ENCODE measurements at places on chromosomes 11 and 22.

DNA sequence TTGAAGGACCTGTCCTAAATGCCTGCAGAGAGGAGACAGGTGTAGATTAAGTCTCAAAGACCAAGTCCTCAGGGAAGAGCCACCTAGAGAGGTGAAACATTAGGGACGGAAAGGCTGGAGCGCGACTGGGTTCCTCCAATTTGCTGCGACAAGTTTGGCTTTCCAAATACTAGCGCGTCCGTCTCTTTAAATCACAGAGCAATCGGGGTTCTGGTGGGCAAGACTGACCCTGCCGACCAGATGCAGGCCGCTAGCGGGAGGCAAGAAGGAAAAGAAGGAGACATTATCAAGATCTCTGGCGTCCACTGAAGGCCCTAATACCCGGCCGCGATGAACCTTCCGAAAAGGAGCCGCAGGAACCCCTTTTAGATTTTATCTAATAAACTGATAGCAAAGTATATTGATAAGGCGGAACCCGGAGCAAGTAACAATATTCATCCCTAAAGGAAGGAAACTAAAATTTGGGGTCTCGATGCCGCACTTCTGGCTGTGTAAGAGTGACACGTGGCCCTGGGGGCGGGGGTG is 128.2 kb upstream of the C11orf58 start:
- DNase-seq, result no peak

- peak; percentile 48 for DNase-seq
These were observed 57.5 kb downstream of the MYEOV start for GRCh38 chr11:69351460-69351859.

DNA sequence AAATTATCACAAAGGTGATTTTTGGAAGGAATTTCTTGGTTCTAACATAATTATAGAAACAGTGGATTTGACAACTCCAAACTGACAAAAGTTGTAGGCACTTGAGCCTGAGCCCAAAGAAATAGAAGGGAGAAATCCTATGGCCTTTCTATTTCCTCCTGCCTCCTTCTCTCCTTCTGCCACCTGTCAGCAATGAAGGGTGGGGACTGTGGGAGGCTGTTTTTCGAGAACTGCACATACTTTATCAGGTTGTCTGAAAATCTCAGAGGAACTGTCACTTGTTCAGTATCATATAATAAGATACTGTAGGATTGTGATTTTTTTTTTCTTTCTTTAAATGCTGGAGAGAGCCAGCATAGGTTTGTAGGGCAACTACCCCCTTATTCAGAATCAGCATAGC is 187.9 kb upstream of the SESN3 start:
- no peak for DNase-seq

GRCh38 chr22:31977939-31978338 is 33.6 kb downstream of the YWHAH start:
- no peak for DNase-seq

DNA sequence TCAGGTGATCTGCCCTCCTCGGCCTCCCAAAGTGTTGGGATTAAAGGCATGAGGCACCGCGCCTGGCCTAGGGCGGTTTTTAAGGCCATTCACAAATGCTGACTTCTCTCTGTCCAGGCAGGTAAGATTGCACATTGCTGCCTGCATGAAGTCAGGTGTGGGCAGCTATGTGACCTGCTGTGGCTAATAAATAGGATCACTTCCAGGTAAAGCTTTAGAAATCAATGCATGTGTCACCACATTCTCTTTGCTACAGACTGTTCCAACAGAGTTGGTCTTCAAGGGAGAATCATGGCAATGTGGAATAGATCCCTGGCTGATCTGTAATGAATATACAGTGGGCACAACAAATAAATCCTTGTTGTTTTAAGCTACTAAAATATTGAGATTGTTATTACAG is 260.3 kb upstream of the PITPNB start:
- no peak for DNase-seq

GRCh38 chr11:119391275-119391674 is 9.8 kb upstream of the USP2 start:
- no peak for DNase-seq

- no peak for DNase-seq
These were observed 65.4 kb upstream of the NTM start for GRCh38 chr11:131305005-131305404.

- DNase-seq, result no peak
These were observed 120.9 kb upstream of the B3GAT1 start for GRCh38 chr11:134532921-134533421.

DNA sequence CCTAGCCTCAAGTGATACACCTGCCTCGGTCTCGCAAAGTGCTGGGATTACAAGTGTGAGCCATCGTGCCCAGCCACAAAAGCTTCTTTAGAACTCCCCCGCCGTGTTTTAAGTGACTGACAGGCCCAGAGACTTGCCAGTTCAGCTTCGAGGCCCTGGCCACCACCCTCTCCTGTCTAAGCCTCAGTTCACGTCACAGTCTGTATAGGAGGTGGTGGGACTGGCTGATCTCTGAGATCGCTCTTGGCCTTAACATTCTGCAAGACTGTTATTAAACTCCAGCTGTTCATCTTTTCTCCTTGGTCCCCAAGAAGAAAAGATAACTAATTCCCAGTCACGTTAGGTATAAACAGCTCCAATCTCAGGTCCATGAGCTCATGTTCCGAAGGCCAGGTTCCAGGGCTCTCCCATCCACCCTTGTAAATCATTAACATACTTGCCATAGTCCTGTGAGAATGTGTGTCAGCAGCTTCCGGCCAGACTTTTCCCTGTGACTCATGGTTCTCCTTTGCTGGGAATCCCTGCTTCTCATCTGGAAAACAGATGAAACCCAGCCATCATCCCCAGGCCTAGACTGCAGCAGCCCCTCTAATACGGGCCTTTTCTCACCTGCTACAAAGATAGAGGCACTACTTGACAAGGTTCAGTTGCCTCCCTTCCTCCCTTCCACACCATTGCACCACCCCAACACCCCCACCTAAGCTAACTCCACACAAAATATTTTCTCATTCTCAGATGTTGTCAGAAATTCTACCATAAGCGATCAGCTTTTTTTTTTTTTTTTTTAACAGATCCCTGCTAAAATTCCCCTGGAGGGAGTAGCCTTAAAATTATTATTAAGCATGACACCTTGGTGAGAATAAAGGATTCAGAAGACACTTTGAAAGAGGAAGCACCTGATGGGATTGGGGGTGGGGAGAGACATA is 5.6 kb upstream of the KIAA0930 start:
- peak; percentile 99 for DNase-seq

DNA sequence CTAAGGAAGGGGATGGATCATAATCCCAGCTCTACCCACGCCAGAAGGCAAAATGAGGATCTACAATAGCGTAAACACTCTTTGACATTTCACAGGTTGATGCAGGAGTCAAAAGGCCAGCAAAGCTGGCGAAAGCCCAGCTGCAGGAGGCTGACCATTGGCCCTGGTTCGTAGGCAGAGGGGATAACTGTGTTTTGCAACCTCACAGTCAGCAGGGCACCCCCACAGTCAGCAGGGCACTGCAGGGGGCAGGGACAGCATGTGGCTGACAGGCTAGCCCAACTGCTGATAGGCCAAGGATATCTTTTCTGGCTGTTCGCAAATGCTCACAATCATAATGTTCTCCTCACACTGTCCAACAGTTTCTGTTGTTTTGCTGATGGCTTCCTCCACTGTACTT is 372.7 kb downstream of the BUD13 start:
- DNase-seq, result no peak

DNA sequence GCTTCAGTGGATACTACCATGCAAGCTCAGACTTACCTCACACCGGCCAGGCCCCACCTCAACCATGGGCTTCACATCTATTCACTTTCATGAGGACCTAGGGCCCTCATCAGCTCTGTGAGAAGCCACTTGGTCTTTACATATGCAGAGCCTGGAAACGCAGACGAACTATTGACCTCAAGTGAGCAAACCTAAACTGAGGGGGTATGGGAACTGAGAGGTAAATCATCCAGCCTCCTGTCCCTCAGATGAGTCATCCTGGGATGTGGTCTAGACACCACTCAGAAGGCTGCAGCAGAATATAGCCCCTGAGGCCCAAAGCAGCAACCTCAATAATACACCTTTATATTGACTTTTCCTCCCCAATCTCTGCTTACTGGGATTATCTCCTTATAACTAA is 578.0 kb downstream of the INSC start:
- DNase-seq, result peak; percentile 53

GRCh38 chr11:32779136-32779535 is 15.3 kb downstream of the CCDC73 start:
- no peak for DNase-seq

DNA sequence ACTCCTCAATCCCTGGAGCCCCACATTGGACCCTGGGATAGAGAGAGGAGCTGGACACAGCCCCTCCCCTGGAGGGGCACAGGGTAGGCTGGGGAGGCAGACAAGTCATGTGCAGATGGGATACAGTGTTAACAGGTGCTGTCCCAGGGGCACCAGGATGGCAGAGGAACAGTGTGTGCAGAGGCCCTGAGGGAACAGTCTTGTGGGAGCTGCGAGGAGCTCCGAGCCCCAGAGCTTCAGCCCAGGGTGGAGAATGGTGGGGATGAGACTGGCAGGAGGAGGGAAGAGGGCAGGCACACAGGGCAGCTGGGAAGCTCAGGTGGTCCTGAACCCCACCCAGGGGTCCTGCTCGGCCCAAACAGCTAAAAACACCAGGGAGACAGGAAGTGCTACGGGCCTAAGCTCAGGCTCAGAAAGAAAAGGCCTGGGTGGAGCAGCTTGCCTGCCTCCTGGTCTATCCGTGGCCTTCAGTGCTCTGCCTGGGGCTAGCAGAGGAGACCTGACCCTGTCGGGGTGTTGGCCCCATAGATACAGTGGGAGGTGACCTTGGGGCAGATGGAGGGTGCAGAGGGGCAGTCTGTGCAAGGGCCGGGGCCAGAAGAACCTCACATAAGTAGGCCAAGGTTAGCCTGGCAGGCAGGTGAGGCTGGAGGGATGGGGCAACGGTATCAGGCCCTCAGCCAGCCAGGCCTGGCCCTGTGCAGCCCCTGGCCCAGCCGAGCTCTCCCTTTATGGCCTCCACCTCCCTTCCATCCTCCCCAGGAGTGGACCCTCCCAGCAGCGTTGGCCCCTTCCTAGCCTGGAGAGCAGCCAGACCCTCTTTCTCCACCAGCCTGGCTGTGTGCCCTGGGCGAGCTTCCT is 15.4 kb downstream of the CAPN5 start:
- DNase-seq, result no peak

DNA sequence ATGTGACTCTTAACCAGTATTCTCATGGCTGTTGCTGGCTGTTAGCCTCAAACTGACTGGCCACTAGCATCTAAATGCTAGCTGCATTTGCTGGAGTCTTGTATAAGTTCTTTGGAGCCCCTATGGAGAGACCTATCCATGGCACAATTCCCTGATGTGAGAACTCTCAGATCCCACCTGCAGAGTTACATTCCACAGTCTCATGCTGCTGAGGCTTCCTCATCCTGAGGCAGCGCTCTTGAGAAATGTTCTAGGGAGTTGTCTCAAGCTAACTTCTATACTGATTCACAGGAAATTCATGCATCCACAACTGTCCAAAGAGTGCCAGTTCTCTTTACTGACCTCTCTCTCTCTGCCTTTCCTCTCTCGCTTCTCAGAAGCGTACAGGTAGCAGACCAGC is 218.0 kb upstream of the PITPNB start:
- no peak for DNase-seq

DNA sequence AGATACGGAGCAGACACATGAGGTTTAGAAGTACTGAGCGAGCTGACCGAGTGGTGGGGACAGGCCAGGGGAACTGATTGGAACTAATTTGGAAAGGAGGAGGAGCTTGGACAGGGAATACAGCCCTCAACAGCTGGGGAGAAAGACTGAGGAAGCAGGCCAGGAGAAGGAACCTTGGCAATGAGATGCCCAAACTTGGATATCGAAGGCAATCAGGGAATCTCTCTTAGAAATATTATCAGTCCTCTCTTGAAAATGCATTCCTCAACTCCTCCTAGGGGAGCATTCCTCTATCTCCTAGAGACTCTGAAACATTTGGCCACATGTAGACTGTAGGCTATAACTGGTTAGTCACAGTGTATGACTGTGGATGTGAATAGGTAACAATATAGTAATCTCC is 284.6 kb downstream of the GUCY1A2 start:
- no peak for DNase-seq

DNA sequence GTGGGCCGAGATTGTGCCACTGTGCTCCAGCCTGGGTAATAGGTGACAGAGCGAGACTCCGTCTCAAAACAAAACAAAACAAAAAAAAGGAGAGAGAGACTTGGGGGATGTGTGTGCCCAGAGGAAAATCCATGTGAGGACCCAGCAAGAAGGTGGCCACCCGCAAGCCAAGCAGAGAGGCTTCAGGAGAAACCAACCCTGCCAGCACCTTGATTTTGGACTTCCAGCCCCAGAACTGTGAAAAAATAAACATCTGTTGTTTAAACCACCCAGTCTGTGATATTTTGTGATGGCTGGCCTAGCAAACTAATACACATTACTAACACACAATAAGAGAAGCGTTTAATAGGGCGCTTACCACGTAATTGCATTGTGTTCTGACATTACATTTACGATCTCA is 21.2 kb downstream of the TXN2 start:
- DNase-seq, result no peak

GRCh38 chr11:13876423-13876822 is 86.1 kb upstream of the SPON1 start:
- DNase-seq, result no peak

- DNase-seq, result no peak
These were observed 190.7 kb downstream of the ST3GAL4 start for GRCh38 chr11:126546191-126546590.

- peak; percentile 87 for DNase-seq
These were observed 33.5 kb downstream of the GDPD4 start for GRCh38 chr11:77267962-77268361.

GRCh38 chr11:34825315-34825669 is 90.9 kb downstream of the APIP start:
- DNase-seq, result no peak

DNA sequence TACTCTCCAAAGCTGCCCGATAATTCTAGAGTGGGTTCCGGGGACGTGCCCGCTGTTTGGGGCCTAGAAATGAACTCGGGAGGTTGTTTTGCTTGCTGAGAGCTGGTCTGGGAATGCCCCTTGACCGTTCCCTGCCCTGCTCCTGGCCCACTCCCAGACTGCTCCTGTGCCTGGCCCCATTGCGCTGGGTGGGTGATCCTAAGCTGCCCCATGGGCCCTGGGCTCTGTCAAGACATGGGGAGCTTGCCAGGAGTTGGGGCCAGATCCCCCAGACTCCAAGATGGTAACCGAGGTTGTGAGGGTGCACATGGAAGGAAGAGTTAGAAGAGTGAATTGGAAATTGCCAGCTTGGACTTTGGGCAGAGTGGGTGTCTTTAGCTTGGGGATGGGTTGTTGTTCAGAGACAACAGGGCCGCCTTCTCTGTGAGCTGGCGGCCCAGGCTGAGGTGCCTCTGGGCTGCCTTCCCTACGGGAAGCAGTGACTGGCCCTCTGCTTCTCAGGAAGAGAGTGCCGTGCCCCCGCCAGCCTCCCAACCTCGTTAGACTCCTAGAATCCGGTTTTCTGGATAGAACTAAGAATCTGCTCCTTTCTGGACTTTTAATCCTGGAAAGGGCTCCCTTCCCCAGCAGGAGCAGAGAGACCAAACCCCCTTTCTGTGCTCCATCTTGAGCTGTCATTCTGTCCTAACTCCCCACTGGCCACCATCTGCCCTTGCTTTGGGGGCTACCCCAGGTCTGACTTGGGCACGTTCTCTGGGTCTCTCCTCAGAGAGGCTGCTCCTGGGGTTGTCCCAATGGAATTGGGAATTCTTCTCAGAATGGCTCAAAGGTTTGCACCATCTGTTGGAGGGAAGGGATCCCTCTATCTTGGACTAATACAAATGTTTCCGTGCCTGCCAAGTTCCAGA is 1.8 kb downstream of the ST3GAL4 start:
- no peak for DNase-seq

Data from fibroblast of villous mesenchyme (primary cell).